Body of pancreas (tissue), 4 donors: ENCODE measurements at places on chromosomes 6 and 20.

- no peak within 1 kb of the TSS for H3K4me3 ChIP-seq
- no peaks in the 10 kb centered on the region for H3K36me3 ChIP-seq
- H3K4me1 ChIP-seq = peaks cover 8% of the 10 kb centered on the region
Observed at GRCh38 chr6:33075568-33076405, at the start of gene HLA-DPB1. Gene HLA-DPB1 (plus strand): TSS chr6:33075990. CDS start chr6:33076042, 52 bp downstream.

- no peaks in the 10 kb centered on the region for H3K36me3 ChIP-seq
- H3K27me3 ChIP-seq = no peaks in the 10 kb centered on the region
- peak within 1 kb of the TSS; percentile 65 for H3K4me3 ChIP-seq
- H3K27ac ChIP-seq = peak within 1 kb of the TSS; percentile 99
- DNase-seq = peak; percentile 83
Observed at GRCh38 chr6:156776840-156777576, at the start of gene ARID1B. Gene ARID1B (plus strand): TSS chr6:156777378. CDS start chr6:156777681, 303 bp downstream.

DNA sequence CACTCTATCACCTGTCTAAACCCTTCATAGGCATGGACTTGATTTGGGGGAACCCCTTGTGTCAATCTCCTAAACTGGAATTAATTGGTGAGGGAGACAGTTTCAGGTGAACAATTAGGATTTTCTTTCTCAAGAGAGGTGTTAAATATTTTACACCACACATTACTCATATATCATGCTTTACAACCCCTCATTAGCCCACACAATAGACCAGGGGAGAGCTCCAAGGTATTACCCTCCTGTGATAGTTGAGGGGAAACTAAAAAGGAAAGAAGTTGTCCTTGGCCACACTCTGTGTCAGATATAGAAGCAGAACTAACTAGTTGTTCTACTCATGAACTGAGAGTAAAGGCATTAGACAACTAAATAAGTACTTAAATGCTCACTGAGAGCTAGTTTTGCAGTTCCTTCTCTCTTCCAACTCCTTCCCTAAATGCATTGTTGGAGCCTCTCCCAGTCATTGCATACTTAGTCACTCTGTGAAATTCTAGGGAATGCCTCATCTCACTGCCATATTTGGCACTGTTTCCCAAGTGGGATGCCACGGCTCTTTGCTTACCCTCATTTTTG is 183.7 kb upstream of the CEP162 start:
- H3K27me3 ChIP-seq = no peaks in the 10 kb centered on the region
- no peak overlapping the region for H3K27ac ChIP-seq
- no peak for DNase-seq
- H3K4me1 ChIP-seq = no peaks in the 10 kb centered on the region
- no peak overlapping the region for H3K4me3 ChIP-seq

- no peaks in the 10 kb centered on the region for H3K27me3 ChIP-seq
- no peaks in the 10 kb centered on the region for H3K36me3 ChIP-seq
- H3K27ac ChIP-seq = no peak overlapping the region
- no peak for DNase-seq
Observed at GRCh38 chr6:21747441-21747840, 153.9 kb downstream of the SOX4 start.

GRCh38 chr6:17923401-17923863 is 64.0 kb downstream of the KIF13A start:
- peaks cover 9% of the 10 kb centered on the region for H3K4me1 ChIP-seq
- H3K4me3 ChIP-seq = no peak overlapping the region
- H3K27me3 ChIP-seq = no peaks in the 10 kb centered on the region
- no peak overlapping the region for H3K27ac ChIP-seq

- H3K27me3 ChIP-seq = no peaks in the 10 kb centered on the region
- no peaks in the 10 kb centered on the region for H3K4me1 ChIP-seq
- no peak for DNase-seq
- H3K36me3 ChIP-seq = no peaks in the 10 kb centered on the region
- H3K4me3 ChIP-seq = no peak overlapping the region
- H3K27ac ChIP-seq = no peak overlapping the region
Observed at GRCh38 chr20:6295867-6296256, 173.0 kb upstream of the FERMT1 start.

DNA sequence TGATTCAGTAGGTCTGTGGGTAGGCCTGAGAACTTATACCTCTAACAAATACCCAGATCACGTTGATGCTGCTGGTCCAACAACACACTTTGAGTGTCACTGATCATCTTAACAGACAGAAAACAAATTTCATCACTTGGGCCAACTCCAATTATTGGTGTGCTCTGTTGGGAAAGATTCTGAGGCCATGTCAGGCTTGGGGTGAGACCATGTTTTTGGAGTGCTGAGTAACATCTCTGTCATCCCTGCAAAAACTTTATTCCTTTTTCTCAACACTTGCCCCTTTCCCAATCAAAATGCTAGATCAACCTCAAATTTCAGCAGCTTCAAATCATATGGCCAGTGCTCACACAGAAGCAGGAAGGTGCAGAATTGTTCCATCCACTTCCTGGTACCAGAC is 108.8 kb upstream of the TENT5A start:
- no peak overlapping the region for H3K27ac ChIP-seq
- H3K4me3 ChIP-seq = no peak overlapping the region
- DNase-seq = no peak
- no peaks in the 10 kb centered on the region for H3K4me1 ChIP-seq
- H3K36me3 ChIP-seq = no peaks in the 10 kb centered on the region

DNA sequence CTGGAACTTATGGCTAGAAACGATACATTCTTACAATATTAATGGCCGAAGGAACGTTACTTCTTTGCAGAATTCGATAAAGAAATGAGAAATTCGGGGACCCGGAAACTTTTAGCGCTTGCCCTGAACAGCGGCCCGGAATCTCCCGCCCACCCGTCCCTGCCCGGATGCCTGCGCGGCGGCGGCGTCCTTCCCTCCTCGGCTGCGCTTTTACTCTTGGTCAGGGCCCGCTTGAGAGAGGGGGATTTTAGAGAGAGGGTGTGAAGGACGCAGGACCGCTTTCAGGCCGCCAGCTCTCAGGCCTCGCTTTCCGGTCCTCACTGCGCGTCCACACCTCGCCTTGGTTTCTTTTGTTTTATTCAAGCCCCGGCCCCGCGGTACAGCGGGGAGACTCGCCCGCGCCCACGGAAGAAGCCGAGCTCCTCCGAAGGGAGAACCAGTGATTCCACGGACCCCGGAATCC is 243.7 kb downstream of the ARID1B start:
- peak overlapping the region; percentile 63 for H3K4me3 ChIP-seq
- peak overlapping the region; percentile 96 for H3K27ac ChIP-seq
- peak; percentile 51 for DNase-seq
- H3K27me3 ChIP-seq = no peaks in the 10 kb centered on the region
- peaks cover 12% of the 10 kb centered on the region for H3K4me1 ChIP-seq
- H3K36me3 ChIP-seq = no peaks in the 10 kb centered on the region

DNA sequence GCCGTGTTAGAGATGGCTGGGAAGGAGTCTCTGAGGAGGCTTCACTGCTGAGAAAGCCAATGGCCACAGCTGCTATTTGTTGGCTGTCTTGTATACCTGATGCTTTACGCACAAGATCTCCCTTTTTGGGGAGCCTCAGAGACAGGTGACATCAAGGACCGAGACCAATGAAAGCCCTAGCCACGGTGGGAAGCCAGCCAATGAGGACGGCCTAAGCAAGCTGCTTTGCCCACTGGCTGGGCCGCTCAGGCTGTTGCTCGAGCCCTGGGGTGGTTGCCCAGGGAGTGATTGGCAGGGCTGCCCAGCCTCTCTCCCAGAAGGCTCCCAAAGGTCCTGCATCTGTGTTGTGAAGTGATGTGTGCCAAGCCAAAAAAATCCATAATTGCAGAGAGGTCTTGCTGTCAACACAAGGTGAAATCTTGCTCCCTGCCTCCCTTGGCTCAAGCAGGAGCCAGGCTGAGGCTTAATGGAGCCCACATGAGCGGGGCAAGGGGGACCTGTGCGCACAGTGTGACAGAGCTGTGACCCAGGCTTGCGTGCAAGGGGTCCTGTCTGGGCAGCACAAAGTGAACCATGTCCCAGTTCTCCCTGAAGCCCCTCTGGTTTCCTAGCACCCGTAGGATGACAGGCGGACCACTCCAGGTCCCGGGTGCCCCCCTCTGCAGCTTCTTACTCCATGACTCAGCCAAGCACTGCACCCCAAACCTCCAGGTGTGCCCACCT is 4.3 kb downstream of the MMP24OS start:
- no peak overlapping the region for H3K27ac ChIP-seq
- no peaks in the 10 kb centered on the region for H3K27me3 ChIP-seq

DNA sequence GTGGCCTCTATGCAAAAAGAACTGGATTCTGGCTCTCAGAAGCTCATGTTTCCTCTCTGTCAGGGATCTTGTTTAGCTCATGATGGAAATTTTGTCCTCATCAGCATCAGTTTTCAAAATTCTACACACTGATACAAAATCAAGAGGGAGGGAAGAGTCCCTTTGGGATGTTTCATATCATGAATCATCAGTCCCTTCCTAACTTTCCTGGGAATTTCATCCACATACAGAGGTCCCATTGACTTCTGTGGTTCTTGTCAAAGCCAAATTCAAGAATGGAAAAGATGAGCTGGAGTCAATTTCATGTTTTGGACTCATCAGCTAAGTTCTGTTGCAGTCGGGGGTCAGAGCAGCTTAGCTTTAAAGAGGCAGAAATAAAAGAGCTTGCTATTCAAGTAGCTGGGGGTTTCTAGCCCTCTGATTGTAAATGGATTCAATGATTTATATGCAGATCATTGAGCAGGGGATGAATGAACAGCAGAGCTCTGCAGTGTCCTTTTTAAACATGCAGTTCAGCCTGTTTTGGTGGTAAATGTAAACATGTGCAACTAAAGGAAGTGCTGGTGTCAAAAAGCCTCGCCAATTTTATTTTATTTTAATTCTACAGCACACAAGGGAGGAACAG is 21.3 kb upstream of the TMEM14A start:
- H3K27me3 ChIP-seq = no peaks in the 10 kb centered on the region
- H3K4me1 ChIP-seq = no peaks in the 10 kb centered on the region
- no peaks in the 10 kb centered on the region for H3K36me3 ChIP-seq
- DNase-seq = no peak

DNA sequence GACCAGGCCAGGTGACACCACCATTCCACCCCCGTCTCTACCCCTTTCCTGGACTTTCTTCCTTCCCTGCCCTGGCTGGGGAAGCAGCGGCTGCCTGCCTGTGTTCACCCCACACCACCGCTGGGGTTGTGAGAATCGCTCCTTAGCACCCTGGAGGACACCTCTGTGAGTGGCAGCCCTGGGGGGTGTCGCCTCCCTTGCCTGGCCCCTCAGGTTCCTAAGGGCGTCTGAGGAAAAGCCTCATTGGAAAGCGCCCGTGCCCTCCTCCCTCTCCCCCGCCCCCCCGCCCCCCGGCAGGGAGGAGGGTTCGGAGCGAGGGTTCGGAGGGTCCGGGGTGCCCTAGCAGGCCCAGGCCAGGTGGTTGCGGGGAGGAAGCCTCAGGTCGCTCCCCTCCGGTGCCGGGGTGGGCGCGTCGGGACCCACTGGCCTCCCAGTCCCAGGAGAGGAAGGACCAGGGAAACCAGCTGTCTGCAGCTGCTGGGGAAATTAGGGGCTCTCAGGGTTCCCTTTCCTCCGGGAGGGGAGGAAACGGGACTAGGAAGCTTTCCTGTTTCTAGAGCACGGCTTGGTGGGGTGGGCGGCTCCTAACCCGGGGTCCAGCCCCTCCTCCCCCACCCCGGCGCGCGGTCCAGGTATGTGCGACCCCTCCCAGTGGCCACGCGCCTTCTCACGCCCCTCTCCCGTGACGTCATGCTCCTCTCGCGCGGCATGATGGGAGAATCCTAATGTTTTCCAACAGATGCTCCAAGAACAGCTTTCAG is at the start of gene PHACTR3:
Gene PHACTR3, plus strand, starts transcription at position 760 of the 761 bp plus-strand sequence. CDS start 475 bp downstream, outside the sequence.
- H3K36me3 ChIP-seq = no peaks in the 10 kb centered on the region
- no peak within 1 kb of the TSS for H3K27ac ChIP-seq
- no peak within 1 kb of the TSS for H3K4me3 ChIP-seq

- H3K27me3 ChIP-seq = no peaks in the 10 kb centered on the region
- no peaks in the 10 kb centered on the region for H3K4me1 ChIP-seq
- no peaks in the 10 kb centered on the region for H3K36me3 ChIP-seq
- no peak overlapping the region for H3K27ac ChIP-seq
Observed at GRCh38 chr6:138856654-138857053, 60.8 kb downstream of the ECT2L start.

GRCh38 chr6:32095338-32096086 is 13.6 kb downstream of the TNXB start:
- DNase-seq = no peak
- H3K36me3 ChIP-seq = no peaks in the 10 kb centered on the region

DNA sequence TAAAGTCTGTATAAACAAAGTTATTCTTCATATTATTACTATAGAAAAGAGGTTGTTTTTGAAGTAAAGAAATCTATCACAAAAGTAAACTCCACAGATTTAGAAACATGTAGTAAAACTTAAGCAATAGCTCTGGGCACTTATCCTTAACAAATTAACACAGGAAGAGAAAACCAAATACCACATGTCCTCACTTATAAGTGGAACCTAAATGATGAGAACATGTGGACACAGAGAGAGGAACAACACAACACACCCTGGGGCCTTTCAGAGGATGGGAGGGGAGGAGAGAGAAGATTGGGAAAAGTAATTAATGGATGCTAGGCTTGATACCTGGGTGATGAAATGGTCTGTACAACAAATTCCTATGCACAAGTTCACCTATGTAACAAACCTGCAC is 57.2 kb downstream of the C6orf58 start:
- no peaks in the 10 kb centered on the region for H3K27me3 ChIP-seq
- DNase-seq = no peak
- H3K27ac ChIP-seq = no peak overlapping the region
- no peak overlapping the region for H3K4me3 ChIP-seq
- no peaks in the 10 kb centered on the region for H3K36me3 ChIP-seq

GRCh38 chr6:109743739-109744138 is 52.6 kb downstream of the FIG4 start:
- no peaks in the 10 kb centered on the region for H3K27me3 ChIP-seq
- no peak for DNase-seq
- H3K36me3 ChIP-seq = no peaks in the 10 kb centered on the region
- no peak overlapping the region for H3K4me3 ChIP-seq
- H3K4me1 ChIP-seq = peaks cover 12% of the 10 kb centered on the region

DNA sequence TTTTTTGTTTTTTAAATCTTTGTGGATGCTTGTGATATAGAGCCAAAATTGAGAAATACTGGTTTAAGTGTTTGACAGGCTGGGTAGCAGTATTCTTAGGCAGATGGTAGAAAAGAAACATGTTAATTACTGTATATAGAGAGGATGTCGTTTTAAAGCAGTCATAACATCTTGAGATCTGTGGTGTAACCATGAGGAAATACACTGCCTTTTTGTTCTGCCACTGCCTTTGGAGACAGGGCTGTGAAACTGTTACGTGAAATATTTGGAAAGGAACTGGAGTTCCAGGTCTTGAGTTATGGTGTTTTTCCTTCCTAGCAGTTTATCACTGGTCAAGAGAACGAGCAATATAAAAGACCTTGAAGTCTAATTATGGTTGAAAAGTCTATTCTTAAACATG is 19.5 kb downstream of the STXBP5 start:
- peak overlapping the region; percentile 39 for H3K27ac ChIP-seq
- no peak overlapping the region for H3K4me3 ChIP-seq
- H3K36me3 ChIP-seq = no peaks in the 10 kb centered on the region
- H3K27me3 ChIP-seq = no peaks in the 10 kb centered on the region
- H3K4me1 ChIP-seq = peaks cover 30% of the 10 kb centered on the region

- H3K36me3 ChIP-seq = no peaks in the 10 kb centered on the region
- H3K4me1 ChIP-seq = peaks cover 37% of the 10 kb centered on the region
- no peak for DNase-seq
- no peak overlapping the region for H3K4me3 ChIP-seq
Observed at GRCh38 chr20:50215101-50215690, 24.6 kb downstream of the CEBPB start.
